Activated CD8-positive, alpha-beta memory T cell treated with anti-CD3 and anti-CD28 coated beads, Interleukin-2, amount 10 ng/mL, durations not matched to agents 7 days and 5 days (primary cell): ENCODE measurements at places on chromosomes 1 and 21. TPM values are rescaled to one million over a fixed set of nuclear protein-coding genes. Genes with fewer than 3 reads are reported as not detected.

Gene CD84
- total RNA-seq, result 34.6 TPM

Gene HEATR1
- 57.6 TPM for total RNA-seq

Gene KCNA10
- not detected for total RNA-seq

Gene OR2L13
- total RNA-seq, result not detected

DNA sequence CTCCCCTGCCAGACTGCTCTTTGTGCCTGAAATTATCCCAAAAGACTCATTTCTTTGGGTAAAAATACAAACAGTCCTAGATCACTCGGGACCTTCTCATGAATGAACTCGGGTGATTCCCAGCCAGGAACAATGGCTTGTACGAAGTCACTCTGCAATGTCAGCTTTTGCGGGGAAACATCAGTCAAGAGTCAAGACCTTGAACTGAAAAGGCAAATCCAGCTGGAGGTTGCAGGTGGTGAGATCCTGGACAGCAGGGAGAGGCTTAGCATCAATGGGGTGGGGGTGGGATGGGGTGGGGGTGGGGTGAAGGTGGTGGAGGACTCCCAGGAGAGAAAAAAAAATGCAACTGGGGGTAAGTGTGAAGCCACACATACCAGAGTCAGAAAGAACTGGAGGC lies 115.0 kb upstream of the SLC25A33 start:
- DNase-seq, result no peak

GRCh38 chr1:41502912-41503311 lies 18.4 kb upstream of the EDN2 start:
- DNase-seq, result no peak

DNA sequence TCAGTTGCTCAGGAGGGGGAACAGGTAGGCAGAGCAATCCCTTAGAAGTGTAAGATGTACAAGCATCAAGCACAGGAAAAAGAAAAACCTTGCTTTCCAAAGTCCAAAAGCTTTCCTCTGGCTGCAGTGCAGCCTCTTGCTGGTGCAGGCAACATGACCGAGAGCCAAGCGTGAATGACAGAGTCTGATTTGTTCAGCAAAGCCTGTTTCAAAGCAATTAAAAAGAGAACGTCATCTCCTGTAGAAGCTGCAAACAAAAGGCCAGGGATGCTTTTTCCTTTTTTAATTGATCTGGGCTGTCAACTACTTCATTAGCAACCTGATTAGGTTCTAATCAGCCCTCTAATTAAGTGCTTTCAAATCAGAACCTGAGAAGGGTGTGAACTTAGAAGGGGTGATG lies 38.2 kb upstream of the PLA2G2C start:
- DNase-seq, result no peak

- DNase-seq, result no peak
These were observed 39.4 kb upstream of the GADD45A start for GRCh38 chr1:67645495-67646144.

DNA sequence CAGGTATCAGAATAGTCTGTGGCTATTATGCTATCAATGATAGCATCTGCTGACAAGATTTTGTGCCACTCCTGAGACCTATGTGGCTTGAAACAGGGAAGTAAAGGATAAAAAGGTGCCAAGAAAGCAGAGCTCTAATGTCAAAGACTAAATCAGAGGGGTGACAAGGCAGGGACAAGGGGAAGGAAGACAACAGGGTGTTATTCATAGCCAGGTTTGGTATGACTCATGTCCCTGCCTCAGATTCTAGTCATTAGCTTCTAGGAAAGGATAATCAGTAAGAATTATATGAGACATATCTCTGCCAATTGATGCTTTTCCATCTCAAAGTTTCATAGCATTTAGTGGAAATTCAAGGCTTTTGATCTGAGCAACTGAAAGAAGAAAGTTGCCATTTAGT lies 31.8 kb upstream of the PLD5 start:
- no peak for DNase-seq

GRCh38 chr1:18041685-18042355 lies 65.8 kb upstream of the IGSF21 start:
- DNase-seq, result no peak

GRCh38 chr1:101043776-101044175 lies 18.2 kb upstream of the DPH5 start:
- DNase-seq, result no peak

DNA sequence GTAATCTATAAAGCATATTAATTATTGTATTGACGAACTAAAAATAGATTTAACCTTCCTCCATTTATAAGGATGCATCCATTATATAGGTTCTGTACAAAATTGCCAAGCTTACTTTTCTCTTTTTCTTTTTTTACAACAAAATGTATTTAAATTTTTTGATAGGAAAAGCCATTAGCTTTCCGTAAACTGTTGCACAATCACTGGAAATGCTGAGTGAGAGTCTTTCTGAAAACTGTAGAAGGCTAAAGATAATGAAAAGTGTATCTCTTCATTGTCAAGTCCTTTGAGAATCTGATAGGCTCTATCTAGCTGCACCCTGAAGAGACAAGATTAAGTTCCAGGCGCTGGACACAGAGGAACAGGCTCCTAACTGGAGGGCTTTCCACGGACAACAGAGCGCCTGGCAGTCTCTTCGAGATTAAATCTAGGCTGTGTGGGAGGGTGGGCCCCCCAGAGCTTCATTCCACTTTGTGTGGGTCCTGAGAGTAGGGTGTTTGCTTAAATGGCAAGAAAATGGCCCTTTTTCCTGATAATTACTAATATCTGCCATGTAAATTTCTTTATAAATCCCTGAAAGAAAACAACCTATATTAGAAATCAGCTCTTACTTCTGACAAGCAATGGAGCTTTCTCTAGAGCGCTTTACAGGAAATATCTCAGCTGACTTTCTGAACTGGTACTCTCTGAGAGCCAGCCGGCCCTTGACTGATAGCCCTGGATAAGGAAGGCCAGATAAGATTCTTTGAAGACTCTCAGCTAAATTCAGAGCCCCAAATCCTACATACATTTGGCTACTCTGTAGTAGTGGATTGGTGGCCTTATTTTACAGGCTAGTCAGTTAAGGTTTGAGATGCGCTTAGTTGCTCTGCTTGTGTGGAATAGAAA lies 108.3 kb downstream of the FMN2 start:
- DNase-seq, result no peak

GRCh38 chr1:154483941-154484803 lies 17.8 kb upstream of the TDRD10 start:
- DNase-seq, result no peak

- DNase-seq, result peak; percentile 45
These were observed 108.6 kb downstream of the OLFML2B start for GRCh38 chr1:161915051-161915503.

DNA sequence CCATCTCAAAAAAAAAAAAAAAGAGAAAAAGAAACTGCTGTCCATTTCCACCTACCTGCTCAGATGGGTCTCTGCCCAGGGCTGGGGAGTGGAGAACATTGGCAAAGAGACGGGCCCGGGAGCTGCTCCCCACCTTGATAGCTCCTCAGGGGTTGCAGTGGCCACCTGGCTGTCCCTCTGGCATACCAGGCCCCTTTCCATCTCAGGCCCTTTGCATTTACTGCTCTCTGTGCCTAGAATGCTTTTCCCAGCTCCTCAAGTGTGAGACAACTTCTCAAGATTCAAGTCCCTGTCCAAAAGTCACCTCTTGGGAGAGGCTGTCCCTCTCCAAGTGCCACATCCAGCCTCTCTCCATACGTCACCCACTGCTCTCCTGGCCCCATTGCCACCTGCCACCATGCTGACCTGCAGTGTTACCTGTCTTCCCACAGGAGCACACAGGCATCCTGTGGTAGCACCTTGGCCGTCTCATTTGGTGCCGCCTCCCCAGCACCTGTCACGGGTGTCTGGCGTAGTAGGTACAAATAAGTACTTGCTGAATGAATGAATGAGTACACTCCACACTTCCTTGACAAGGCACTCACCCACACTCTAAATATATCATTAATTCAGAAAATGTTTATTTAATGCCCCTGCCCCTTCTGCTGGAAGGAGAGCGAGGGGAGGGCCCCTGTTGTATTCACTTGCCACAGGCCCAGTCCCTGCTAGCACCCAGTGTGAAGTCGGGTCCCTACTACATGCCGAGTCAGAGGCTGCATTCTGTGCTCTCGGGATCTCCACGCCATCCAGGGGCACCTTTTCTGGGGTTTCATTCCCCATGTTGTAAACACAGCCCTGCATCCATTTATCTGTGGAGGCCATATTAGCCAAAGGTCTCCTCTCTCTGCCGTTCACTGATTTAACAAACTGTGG lies 48.8 kb downstream of the DISP3 start:
- DNase-seq, result no peak
